ENCODE measurements at places on chromosomes 2 and 18.

DNA sequence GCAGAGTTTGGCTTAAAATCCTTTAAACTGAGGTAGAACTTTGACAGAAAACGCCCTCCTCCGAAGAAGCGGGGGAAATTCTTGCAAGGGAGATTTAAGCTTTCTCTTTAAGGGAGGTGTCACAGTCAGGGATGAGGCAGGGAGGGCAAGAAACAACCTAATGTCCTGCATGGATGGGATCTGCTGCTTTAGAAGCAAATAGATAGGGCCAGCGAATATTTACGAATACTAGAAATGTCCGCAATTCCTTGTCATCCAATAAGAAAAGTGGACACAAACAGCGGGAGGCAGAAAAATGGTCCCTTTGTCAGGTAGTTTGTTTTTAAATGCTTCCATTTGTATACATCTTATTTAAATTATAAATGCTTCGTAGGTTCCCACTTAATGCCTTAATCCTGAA is 12.0 kb downstream of the MEIS1 start:
- no peak for DNase-seq

- DNase-seq, result no peak
These were observed 63.6 kb downstream of the ZBTB7C start for GRCh38 chr18:48345596-48345995.

DNA sequence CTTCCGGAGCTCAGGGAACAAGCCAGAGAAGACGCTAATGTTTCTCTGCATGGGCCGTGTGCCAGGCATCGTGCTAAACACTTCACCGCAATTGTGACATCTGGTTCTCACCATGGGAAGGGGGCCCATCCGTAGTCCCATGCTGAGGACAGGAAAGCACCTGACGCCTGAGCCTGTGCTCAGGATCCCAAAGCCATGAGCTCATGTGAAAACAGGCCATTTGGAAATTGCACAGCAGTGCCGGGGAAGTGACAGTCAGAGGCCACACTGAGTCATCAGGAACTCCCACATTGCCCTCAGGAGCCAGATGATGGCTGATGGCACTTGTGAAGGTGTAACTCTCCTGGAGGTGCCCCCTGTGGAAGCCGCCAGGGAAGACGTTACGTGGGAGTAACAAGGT is 141.0 kb downstream of the INHBB start:
- no peak for DNase-seq

DNA sequence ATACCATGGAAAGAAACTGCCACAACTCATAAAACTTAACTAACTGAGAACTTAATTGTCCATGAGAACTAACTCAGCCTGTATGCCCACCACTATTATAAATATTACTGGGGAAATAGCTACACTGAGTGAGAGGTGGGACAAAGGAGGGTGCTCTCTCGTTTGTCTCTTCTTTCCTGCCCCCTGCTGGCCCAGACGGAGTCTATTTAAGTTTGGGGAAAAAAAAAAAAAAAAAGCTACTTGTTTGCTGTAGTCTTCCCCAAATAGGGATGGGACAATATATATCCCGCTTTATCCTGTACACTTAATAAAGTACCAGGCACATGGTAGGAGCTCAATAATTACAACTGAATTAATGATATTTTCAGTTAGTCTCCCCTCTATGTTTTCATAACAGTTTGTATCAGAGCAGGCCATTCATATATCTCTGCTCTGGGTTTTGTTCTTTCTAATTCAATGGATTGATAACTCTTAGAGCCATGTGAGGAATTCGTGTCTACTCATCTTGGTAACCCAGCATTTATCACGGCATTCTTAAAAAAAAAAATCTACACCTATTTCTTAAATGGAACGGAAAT is 647.6 kb upstream of the PKDCC start:
- peak; percentile 6 for DNase-seq

DNA sequence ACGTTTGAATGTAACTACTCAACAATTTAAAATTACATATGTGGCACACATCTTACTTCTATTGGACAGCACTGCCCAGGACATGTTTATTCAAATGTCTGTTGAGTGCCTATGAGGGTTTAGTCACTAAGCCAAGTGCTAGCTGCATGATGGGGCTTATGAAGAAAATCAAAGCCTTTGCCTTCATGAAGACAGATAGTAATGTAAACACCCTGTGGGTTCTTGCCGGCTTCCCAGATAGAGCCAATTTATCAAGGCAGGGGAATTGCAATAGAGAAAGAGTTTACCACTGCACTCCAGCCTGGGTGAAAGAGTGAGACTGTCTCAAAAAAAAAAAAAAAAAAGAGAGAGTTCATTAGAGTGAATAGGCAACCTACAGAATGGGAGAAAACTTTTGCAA is 43.7 kb upstream of the NEB start:
- no peak for DNase-seq

- no peak for DNase-seq
These were observed 26.6 kb downstream of the ASB18 start for GRCh38 chr2:236237468-236238190.
